Fibroblast of lung (primary cell): ENCODE measurements at places on chromosomes 6 and 20.

GRCh38 chr20:35408270-35408669 is 3.5 kb downstream of the UQCC1 start:
- DNase-seq, result no peak

- no peak for DNase-seq
These were observed 43.8 kb downstream of the EYA2 start for GRCh38 chr20:46938434-46938833.

DNA sequence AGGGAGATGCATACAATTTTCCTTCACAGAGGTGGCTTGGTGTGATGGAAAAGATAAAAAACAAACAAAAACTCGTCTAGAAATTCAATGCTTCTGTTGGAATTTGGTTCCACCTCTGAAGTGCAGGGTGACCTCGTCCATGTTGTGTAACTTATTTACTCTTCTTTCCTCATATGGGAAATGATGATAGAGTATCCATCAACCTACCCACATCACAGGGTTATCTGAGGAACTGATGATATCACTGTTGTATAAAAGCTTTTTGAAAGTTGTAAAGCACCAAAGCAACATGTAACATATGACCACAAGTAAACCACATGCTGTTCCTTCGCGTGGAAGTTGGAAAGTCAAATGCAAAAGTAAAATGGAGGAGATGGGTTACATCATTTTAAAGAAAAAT is 212.0 kb upstream of the SGK1 start:
- no peak for DNase-seq

GRCh38 chr6:71478834-71479541 is 190.4 kb downstream of the OGFRL1 start:
- peak; percentile 98 for DNase-seq

DNA sequence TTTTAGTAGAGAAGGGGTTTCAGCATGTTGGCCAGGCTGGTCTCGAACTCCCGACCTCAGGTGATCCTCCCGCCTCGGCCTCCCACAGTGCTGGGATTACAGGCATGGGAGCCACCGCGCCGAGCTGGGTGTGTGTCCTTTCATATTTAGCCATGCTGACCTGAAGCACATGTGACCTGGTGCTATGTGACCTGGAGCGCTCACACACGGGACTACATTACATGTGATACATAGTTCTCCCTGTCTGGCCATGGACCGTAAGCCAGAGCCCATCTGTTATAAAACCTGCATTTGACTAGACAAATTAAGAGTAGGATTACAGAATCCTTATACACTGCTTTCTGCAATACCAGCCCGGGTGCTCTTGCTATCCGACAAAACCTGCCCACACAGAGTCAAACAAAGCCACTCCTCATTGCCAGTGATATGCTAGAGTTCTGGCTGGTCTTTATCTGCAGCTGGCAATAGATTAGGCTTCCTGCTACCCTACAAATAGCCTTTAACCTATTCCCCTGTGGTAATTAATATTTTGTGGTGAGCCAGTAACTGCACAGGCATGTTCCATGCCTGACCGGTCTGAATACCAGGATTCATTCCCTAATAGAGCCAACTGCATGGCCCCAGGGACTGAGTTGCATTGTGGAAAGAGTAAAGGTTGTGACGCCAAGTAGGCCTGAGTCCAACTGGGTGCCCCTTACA is 26.3 kb upstream of the FAM50B start:
- DNase-seq, result peak; percentile 68

DNA sequence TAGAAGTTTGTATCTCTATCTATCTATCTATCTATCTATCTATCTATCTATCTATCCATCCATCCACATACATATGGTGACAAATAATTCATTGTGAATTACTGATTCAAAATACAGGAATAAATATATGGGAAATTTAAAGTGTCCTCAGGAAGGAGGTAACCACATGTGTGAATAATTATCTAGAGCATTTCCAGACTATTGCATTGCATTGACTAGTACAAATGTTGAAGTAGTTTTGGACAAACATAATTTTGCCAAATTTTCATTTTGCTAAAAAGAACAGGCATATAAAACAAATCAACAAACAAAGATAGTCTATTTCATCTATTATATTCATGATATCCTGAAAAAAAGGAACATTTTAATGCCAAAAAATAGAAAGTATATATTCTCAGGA is 192.7 kb downstream of the UTRN start:
- DNase-seq, result no peak

- DNase-seq, result no peak
These were observed 52.0 kb downstream of the ADGRF1 start for GRCh38 chr6:46990031-46990644.

GRCh38 chr20:330233-331149 is 5.1 kb downstream of the SOX12 start:
- DNase-seq, result peak; percentile 84

DNA sequence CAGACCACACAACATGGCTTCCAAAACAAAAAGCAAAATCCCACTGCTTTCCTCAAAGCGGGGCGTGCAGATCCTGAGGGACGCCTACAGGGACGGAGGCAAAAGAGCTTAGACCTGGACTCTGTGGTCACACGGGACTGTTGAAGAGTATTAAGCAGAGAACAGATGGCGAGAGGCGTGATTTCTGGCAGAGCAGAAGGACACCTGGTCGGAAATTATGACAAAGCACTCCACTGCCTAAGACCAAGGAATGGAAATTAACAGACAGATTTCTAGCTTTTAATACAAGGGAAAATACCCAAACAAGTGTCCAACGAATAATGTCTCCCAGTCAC is 15.4 kb downstream of the CST7 start:
- DNase-seq, result no peak

DNA sequence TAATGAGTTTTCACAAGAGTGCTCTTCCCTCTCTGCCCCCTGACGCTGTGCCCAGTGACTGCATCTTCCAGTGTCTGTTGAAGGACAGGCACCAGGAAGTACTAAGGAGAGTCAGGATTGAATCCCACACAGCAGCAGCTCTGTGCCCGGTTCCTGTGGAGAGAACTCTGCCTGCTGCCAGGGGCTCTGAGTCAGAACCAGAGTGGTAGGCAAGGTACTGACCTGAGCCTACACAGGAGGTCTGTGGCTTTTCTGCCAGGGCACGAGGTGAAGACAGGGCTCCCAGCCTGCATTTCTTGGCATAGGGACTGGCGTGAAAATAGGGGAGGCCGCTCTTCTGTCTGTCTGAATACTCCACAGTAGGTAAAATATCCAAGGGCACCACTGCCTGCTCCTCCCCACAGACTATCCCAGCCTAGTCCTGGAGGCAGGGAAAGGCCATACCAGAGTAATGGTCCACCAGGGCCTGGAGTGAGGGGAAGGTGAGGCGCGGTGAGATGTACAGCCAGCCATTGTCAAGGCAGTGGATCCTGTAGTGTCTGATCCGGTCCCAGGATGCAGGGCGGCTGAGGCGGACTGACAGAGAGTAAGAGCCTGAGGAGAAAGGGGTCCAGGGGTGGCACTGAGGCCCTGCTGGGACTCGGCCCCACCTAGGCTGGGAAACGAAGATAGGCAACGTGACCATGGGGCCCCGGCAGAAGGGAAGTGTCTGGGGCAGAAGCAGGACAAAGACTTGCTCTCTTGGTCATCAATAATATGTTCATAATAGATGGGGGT is 9.4 kb downstream of the RAB5IF start:
- peak; percentile 21 for DNase-seq

GRCh38 chr6:129353067-129353466 is 356.9 kb downstream of the ARHGAP18 start:
- DNase-seq, result no peak

GRCh38 chr6:146985111-146985510 is 219.1 kb upstream of the STXBP5 start:
- no peak for DNase-seq

DNA sequence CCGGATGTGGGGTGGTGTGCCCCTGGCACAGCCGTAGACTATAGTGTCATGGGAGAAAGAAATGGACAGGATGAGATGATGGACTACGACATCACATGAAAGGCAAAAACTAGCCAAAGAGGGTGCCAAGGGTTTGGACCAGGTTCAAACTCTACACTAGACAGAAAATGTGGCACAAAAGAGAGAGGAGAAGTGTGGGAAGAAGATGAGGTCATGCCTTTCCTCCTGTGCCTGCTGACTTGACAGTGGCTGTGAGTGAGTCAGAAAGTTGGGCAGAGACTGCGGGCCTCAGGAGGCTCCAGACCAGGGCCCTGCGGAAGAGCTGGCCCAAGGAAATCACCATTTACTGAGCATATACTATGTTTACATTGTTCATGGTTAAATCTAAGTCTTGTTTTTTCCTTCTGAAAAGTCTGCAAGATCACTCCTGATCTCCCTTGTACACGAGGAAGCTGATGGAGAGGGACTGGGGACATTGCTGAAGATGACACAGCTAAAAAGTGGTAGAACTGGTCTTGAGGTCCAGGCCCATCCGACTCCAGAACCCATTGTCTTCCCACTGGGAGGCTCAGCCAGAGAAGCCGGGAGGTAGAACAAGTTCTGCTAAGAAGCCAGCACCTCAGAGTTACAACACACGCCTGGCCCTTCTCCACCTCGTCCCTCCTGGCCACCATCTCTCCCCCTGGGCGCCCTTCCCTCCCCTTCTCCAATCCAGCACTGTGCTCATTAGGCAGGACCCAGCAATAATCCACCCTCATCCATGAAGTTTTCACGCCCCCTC is 35.6 kb downstream of the CNKSR3 start:
- DNase-seq, result peak; percentile 88

GRCh38 chr6:19333936-19334335 is 503.2 kb upstream of the ID4 start:
- DNase-seq, result peak; percentile 31

DNA sequence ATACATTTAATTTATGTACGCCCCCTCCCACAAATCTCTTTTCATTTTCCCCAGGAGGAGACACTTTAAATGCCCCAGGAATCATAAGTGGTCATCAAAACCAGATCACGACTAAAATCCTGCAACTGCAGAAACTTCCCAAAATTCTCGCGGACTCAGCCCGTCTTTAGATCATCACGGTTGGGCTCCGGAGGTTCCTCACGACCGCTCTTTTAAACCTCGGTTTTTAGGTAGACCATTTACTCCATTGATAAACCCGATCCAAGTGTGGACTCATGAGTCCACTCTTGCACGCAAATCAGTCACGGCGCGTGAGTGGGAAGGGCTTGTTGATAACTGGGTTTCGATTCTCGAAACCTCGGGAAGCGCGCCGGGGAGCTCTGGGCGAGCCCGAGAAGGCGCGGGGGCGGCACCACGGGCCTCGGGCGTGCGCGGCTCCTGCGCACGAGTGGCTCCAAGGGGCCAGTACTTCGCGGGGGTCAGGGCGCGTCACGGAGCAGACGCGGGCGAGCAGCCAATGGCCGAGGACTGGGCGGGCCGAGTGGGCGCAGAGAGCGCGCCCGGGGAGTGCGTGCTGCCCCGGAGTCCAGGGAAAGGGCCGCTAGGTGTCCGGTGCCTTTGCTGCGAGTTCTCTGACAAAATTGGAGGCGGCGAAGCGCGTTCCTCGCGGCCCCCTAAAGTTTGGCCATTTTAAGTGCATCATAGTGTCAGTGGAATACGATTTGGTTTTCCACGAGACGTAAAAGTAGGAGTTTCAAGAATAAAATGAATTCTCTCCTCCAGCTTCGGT is 635 bp upstream of the TENT5A start:
- DNase-seq, result peak; percentile 92

DNA sequence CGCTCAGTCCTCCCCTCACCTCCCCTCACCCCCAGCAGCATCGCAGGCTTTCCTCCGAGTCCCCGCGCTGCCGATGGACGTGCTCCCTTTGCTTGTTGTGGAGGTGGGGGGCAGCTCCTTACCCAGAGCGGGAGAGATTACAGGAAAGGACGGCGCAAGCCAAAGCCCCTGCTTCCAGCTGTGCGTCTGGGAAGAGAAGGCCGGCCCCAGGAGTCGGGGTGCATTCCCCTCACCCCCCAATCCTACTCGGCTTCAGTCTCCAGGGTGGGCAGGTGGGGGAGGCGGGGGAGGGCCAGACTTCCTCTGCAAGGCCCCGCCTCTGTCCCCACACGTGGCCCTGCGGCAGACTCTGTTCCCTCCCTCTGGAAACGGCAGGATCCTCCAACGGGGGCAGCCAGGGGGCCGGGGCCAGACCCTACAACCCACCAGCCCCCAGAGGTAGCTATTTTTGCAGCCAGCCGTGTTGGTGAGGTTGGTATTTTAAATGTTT is 43.6 kb downstream of the NTSR1 start:
- no peak for DNase-seq

GRCh38 chr20:8043687-8044282 is 24.2 kb upstream of the TMX4 start:
- peak; percentile 40 for DNase-seq

- no peak for DNase-seq
These were observed 31.1 kb downstream of the SERPINB6 start for GRCh38 chr6:2940010-2940850.

DNA sequence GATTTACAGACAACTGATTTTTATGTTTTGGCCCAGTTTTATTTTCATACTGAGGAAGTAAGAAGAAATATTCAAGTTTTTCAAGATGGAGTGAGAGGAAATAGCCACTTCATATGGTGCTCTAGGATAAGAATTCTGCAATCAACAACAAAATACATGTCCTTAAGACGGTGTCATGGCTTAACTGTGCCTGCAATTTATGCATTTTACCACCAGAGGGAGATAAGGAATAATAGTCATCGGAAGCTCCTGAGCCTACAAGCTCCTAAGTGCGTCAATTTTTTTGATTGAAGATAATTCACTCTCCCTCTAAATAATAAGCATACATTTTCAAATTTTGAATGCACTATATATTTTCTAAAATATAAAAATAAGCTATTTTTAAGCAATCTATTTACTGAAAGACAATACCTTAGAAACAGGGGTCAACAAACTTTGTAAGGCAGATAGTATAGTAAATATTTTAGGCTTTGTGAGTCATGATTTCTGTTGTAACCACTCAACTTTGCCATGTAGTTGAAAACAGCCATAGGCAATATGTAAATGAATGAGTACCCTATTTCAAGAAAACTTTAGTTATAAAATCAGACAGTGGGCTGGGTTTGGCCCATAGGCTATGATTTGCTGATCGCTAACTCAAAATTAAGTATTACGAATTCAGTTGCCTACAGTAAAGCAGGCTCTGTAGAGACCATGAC is 230.9 kb upstream of the DTNBP1 start:
- peak; percentile 37 for DNase-seq

DNA sequence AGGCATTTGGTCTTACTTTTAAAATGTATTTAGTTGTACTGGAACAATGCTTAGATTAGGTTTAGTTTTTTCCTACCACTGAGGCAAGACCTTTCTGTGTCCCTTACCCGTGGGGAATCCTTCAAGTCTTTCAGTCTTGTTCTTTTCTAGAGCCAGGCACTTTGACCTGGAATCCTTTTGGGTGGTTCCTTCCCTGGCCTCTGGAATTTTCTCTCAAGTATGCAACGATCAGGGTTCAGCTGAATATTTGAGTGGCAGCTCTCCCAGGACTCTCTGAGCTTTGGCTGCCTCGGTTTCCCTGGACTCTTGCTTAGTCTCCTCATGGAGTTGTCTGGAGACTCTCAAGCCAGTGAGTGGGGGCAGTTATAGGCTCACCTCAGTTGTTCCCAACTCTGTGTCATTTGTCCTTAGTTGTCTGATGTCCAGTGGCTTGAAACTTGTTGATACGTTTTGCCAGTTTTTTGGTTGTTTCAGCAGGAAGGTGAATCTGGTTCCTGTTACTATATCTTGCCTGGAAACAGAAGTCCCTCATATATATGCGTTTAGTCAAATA is 118.1 kb downstream of the QKI start:
- no peak for DNase-seq

GRCh38 chr20:8913456-8913855 is 155.4 kb upstream of the PLCB4 start:
- DNase-seq, result no peak

- no peak for DNase-seq
These were observed 142.8 kb downstream of the SMOC2 start for GRCh38 chr6:168583821-168584220.
